Keratinocyte (primary cell): ENCODE measurements at places on chromosomes 5 and 9.

GRCh38 chr9:137138058-137138721 is 764 bp upstream of the GRIN1 start:
- no peak for DNase-seq

- no peak for DNase-seq
Measured at GRCh38 chr9:136629879-136630661, 32.6 kb upstream of the EGFL7 start.

DNA sequence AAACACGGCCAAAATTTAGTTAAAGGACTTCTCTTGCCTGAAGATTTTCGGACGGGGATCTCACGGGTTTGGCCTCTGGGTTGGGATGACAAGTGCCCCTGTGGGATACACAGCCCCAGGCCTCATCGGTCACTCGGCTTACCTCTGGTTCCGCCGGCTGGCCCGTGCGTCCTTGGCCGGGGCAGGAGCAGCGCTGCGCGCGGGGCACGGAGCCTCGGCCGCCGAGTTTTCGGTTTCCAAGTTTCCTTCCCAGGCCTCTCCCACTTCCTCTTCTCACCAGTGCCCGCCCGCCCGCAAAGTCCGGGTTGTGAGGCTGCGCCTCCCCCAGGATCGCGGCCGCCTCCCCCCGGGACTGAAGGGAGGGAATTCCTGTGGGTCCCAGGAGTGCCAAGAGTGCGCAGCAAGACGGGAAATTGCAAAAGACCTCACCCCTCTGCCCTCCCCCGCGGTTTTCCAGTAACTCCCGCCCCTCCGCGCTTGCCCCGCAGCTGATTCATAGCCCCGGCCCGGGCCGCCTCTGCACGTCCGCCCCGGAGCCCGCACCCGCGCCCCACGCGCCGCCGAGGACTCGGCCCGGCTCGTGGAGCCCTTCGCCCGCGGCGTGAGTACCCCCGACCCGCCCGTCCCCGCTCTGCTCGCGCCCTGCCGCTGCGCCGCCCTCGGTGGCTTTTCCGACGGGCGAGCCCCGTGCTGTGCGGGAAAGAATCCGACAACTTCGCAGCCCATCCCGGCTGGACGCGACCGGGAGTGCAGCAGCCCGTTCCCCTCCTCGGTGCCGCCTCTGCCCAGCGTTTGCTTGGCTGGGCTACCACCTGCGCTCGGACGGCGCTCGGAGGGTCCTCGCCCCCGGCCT is at the start of gene OSMR:
Gene OSMR, plus strand, starts transcription at position 487 of the 853 bp plus-strand sequence. CDS start 23,033 bp downstream, outside the sequence.
- peak; percentile 71 for DNase-seq

GRCh38 chr5:114362977-114363761 is 1.3 kb downstream of the KCNN2 start:
- no peak for DNase-seq

DNA sequence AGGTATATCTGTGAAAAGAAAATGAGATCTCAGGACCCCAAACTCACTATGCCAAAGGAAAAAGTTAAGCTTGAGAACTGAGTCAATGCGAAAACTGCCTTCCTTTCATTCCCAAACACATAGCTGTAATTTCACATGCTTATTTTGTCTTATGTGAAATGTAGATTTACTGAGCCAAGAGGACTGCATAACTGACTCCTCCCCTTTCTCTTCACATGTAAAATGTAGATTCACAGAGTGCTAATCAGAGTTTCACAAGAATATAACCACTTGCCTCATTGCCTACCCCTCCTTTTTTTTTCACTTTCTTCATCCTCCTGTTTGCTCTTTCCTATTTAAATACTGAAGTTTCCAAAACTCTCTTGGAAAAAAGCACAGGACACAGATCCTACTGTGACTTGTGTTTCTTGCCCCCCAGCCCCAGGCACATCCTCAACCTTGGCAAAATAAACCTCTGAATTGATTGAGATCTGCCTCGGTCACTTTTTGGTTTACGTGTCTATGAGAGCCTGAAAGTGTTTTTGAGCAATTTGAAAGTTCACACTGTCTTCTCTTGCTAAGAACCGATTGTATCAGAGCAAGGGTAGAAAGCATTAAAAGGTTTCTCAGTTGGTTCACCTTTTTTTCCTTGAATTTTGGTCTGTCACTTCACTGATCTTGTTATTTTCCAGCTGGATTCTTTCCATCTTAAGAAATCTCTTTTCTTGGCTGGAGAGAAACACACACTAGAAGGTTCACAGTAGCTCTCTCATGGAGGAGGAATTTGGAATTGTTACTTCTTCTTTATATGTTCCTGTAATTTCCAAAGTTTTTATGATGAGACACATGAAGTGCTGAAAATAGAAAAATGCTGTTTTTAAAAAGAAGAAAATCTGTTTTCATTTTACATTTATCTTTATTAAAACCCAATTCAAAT is 44.8 kb upstream of the SNAPC3 start:
- no peak for DNase-seq

GRCh38 chr5:78287833-78288232 is 6.7 kb downstream of the AP3B1 start:
- DNase-seq, result peak; percentile 9

- no peak for DNase-seq
Measured at GRCh38 chr5:116865651-116866050, 291.0 kb upstream of the SEMA6A start.

DNA sequence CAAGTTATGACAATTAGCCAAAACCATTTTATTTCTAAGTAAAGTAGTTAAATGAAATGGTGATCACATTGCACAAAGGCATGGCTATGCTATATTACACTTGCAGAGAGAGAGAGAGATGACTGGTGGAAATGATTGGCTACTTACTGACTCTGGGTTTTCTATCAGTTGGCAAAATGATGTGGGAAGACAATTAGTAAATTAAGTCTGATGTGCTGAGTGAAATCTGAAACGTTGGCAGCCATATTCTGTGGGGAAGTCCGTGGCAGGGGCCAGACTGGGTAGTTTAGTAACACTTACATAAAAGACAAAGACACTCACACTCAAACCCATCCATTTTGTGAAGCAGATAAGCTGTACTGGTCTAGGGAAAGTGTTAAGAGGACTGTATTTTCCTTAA is 61.6 kb downstream of the ANXA1 start:
- DNase-seq, result no peak

GRCh38 chr5:181215997-181216989 is 6.8 kb upstream of the TRIM41 start:
- DNase-seq, result no peak

DNA sequence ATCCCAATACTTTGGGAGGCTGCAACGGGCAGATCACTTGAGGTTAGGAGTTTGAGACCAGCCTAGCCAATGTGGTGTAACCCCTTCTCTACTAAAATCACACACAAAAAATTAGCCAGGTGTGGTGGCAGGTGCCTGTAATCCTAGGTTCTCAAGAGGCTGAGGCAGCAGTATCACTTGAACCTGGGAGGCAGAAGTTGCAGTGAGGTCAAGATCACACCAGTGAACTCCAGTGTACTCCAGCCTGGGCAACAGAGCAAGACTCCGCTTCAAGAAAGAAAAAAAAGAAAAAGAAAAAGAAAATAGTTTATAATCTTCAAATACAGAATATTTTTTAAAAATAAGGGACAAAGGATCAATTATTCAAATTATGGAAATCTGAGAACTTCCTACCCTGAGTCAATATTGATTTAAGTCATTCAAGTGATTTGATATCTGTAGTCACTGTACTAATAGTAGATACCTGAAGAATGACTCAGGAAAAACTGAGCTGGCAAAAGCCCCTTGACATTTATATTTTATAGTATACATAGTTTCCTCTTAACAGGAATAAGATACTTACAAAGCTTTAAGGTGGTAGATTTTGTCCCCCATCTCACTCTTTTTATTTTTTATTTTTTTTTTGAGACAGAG is 61.8 kb downstream of the PTBP3 start:
- DNase-seq, result no peak

GRCh38 chr5:66888613-66889012 is 292.4 kb downstream of the MAST4 start:
- no peak for DNase-seq

GRCh38 chr5:67289763-67290521 is 93.3 kb upstream of the CD180 start:
- no peak for DNase-seq

DNA sequence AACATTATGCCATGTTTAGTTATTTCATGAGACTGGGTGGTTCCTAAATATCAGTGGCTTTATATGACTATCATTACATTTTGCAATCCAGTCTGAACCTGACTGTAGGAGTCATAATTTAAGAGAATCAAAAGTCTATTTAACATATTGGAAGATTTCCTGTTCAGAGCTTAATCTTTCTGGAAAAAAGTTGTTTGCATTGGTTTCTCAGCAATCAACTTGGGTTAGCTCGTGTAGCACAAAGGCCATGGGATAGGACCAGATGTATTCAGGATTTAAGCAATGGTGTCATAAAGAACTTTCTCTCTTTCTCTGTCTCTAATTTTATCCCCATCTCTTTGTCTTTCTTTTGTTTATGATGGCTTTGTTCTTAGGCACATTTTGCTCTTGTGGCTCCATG is 296.0 kb upstream of the KCNN2 start:
- no peak for DNase-seq

DNA sequence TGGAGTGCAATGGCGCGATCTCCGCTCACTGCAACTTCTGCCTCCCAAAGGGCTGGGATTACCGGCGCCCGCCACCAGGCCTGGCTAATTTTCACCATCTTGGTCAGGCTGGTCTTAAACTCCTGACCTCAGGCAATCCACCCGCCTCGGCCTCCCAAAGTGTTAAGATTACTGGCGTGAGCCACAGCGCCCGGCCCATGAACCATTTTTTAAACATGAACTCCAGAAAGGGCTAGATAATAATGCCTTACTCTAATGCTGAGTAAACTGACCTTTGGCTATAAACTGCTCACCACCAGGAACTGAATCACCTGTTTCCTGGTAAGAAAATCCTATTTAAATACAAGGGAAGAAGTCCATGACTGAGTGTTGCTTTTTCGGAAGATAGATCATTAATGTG is 23.2 kb upstream of the DAB2 start:
- no peak for DNase-seq

DNA sequence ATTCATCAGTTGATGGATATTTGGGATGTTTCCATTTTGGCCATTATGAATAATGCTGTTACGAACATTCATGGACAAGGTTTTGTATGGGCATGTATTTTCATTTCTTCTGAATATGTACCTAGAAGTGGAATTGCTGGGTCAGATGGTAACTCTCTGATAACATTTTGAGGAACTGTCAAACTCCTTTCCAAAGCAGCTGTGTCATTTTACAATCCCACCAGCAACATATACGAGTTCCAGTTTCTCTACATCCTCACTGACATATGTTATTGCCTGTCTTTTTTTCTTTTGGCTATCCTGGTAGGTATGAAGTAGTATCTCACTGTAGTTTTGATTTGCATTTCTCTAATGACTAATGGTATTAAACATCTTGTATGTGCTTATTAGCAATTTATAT is 86.7 kb downstream of the PRKACG start:
- DNase-seq, result no peak

DNA sequence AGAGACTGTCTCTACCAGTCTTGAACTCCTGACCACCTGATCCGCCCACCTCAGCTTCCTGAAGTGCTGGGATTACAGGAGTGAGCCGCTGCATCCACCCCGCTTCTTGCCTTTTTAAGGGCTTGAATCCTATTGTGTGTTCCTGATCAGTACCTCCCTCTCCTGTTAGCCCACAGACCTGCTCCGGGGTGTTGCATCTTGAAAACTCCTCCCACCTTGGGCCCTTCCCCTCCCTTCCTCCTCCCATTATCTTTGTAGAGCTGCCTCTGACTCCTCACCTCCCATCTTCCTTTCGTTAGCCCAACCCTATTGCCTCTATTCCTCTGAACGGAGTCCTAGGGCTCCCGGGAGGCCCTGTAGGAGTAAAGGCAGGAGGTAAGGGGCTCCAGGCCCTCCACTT is 48.5 kb upstream of the NEK6 start:
- DNase-seq, result no peak

- DNase-seq, result peak; percentile 23
Measured at GRCh38 chr9:82553654-82554366, 509.1 kb downstream of the RASEF start.

GRCh38 chr9:91833096-91833877 is 116.7 kb downstream of the ROR2 start:
- DNase-seq, result no peak

DNA sequence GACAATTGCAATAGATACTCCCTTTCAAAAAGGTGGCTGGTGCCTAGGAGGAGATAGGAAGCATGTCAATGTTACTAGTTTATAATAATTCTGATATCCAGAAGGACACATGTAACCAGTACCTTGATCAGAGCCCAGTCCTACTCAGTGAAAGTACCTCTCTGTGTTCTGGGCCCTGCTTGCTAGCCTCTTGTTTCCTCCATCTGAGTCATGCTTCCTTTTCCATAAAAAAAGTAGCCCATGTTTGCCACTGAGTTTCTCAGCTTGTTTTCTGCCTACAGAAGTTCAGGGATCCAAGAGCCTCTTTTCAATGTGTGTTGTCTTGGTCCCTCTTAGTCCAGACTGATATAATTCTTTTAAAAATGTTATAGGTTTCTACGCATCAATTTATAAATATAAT is 149.0 kb downstream of the SSBP2 start:
- DNase-seq, result no peak

DNA sequence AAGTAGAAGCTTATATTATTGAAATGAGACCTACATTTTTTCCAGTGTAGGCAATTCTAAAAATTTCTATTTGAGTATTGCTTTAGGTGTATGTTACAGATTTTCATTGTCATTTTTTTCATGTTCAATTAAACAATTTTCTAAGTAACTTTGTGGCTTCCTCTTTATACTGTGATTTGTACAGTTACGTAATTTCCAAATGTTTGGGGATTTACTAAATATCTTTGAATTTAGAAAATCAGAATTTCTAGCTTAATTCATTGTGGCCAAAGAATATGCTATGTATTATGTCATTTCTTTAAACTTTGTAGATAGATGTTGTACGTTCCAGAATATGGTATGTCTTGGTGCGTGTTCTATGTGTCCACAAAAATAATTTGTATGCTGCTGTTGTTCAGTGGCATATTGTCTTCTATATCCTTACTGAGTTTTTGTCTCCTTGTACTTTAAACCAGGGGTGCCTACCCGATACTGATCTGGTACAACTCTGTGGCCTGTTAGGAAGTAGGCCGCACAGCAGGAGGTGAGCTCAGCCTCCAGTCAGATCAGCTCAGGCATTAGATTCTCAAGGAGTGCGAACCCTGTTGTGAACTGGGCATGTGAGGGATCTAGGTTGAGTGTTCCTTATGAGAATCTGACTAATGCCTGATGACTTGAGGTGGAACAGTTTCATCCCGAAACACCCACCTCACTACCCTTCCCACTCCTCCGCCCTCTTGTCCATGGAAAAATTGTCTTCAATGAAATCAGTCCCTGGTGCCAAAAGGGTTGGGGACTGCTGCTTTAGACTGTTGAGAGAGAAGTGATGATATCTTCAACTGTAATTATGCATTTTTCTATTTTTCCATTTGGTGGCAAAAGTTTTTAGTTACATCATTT is 63.5 kb downstream of the UBE2R2 start:
- DNase-seq, result no peak

DNA sequence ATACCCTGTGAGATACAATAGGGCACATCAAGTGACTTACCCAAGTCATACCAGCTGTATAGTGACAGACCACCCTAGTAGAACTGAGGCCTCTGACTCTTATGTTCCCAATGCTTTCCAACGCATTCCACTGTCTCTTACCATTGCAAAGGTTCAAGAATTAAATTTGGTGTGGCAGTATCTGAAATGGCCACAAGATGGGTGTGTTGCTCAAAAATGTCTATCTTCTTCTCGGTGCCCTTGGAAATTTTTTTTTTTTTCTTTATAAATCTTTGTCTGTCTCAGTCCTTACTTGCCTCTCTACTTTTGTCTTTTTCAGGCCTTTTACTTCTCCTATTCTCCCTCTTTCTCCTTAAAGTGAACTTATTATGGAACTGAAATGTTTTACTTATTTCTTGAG is 48.4 kb downstream of the GPR21 start:
- no peak for DNase-seq

GRCh38 chr9:77991191-77991590 is 40.4 kb downstream of the GNAQ start:
- DNase-seq, result no peak
